ENCODE measurements at places on chromosomes 12 and 14. TPM values are rescaled to one million over a fixed set of nuclear protein-coding genes. Genes with fewer than 3 reads are reported as not detected.

DNA sequence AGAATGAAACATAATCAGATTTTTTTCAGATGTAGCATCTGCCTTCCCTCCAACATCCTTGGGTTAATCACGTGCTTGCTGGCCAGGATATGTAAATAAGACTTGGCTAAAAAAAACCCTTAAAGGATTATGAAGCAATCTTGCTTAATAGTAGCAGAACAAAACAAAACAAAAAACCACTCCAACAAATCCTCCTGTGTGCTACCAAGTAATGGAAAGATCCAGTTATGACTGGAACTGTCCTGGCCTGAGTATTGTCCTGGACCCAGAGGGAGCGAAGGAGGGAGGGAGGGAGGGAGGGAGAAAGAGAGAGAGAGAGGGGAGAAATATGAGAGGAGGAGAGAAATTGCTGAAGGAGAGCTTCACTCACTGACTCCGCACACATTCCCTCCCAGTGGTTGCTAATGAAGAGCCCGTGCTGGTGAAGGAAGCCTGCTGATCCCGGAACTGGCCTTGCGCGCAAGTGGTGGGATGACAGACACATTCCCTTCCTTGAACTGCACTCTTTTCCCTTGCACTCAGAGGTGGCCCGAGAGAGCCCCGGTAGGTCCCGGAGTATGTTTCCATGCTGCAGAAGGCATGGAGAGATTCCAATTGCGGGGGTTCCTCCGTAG is 57.2 kb downstream of the HMGA2 start:
- DNase-seq, result no peak

PTPN6 gene
- total RNA-seq, result 22.5 TPM

CAPZA3 gene
- not detected for total RNA-seq

DNA sequence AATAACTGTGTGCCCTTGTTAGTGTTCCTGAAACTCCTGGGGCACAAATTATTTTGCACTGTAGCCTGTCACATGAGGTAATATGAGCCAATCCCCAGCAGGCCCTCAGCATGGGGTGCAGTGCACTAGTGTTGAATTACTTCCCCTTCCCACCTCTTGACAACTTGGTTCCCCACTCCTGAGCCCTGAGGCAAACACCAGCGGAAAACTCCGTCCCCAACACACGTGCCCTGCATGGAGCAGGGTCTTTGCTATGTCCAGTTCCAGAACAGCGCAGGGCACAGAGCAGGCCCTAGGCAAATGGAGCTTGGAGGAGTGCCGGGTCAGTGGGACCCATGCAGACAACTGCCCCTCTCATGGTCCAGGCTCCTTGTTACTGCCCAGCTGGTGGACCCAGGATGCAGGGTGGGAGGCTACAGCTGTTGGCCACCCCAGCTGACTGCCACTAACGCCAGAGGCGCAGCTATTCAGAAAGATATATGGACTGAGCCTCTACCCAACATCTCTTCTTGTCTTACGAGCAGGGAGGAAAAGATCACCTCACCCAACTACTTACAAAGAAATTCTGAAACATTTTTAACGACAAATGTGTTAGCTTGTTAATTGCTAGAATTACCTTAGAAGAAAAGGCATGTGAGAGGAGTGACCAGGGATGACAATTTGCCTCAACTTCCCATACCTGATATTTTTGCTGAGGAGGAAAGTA is 71.6 kb downstream of the NT5DC3 start:
- no peak for DNase-seq

- DNase-seq, result no peak
These were observed 437.3 kb downstream of the MED13L start for GRCh38 chr12:115840159-115840558.

ARL1 gene
- total RNA-seq, result 54.6 TPM

KRT7 gene
- total RNA-seq, result 512 TPM

DNA sequence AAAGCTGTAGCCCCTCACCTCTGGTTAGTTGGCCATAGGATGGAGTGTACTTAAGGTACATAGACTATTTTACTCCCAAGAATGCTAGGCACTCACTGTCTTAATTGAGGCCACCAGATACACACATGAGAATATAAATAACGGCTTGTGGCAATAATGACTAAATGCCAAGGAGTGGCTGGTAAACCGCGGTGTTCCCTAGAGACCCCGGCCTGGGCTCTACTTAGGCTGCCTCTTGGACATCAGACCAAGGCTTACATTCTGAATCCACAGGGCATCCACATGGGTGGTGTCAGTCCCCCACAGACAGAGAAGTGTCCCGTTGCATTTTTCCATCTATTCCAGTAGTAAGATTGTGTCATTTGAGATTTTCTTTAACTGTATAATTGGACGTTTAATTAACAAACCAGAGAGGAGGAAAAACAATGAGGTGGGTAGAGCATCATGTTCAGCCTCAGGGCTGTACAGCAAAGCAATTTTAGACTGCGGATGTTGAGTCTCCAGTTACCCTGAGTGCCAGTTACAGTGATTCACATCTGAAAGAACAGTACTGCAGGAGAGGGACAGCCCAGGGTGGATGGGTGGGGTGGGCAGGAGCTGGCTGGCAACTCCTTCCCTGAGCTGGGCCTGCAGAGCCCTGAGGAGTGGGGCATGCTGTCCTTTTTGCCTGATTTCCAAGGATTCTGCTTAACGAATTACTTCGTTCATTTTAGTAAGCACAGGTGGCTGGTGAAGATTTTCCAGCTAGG is 20.5 kb downstream of the CKB start:
- no peak for DNase-seq

AICDA gene
- total RNA-seq, result not detected

GRCh38 chr12:58583529-58583928 is 336.8 kb downstream of the LRIG3 start:
- no peak for DNase-seq

DNA sequence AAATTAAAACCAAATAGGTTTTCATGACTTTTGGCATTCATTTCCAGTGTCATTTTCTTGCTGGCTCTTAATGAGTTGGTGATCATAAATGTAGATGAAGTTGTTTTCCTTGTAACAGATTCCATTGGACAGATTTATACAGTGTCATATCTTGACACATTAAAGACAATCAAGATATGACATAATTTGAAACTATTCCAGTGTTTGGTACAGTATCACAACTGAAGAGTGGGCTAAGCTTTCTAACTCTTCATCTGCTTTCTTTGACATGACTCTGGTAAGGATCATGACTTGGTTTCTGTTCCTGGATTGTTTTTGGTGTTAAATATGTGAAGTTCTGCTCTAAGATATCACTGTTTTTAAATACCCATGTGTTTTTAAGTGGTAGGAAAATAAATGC is 289.6 kb downstream of the NAV3 start:
- DNase-seq, result no peak

DNA sequence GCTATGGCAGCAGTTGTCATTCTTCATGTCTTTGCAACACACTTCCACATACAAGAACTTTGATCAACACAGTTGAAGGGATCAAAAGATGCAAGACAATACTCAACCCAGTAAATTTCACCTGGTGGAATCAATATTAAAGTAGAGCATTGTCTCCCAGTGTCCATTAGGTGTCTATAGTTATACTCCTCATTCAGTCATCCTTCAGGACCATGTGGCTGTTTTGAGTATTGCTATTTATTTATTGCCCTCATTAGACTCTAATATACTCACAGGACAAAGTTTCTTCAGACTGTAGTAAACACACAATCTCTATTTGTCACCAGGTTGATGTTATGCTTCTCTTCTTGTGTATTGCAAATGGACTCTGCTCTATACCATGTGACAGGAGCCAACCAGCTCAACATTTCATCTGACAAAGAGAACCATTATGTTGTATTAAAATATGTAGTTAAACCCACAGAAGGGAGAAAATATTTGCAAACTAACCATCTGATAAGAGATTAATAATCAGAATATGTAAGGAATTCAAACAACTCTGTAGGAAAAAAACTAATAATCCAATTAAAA is 146.6 kb downstream of the TGFB3 start:
- DNase-seq, result no peak

GRCh38 chr12:64001439-64001838 is 156.9 kb downstream of the SRGAP1 start:
- DNase-seq, result no peak

ASPG gene
- 0.14 TPM for total RNA-seq

GRCh38 chr14:104169005-104169698 is 30.8 kb downstream of the KIF26A start:
- no peak for DNase-seq

PPP2R5C gene
- 74.5 TPM for total RNA-seq

DNA sequence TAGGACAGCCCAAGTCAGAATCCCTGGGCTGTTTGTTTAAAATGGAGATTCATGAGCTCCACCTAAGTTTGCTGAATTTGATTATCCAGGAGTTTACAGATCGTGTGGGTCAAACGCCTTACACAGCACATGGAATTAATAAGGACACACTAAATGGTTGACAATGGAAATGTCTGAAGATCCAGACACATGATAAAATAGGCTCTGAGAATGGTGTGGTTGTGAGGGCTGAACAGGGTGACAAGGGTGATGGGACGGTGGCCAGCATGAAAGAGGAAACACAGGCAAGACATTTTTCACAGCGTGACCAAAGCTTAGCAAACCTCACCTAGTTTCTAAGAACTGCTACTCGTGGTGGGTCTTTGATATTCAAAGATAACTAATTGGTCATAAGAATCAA is 12.5 kb downstream of the VWF start:
- DNase-seq, result no peak

- DNase-seq, result no peak
These were observed 249.5 kb downstream of the PHLDA1 start for GRCh38 chr12:75782069-75782581.

KRT81 gene
- not detected for total RNA-seq

SLC17A8 gene
- not detected for total RNA-seq

NANOG gene
- total RNA-seq, result not detected

GRCh38 chr12:108649126-108649525 is 15.4 kb upstream of the SELPLG start:
- no peak for DNase-seq

GAS2L3 gene
- 11.7 TPM for total RNA-seq

DNA sequence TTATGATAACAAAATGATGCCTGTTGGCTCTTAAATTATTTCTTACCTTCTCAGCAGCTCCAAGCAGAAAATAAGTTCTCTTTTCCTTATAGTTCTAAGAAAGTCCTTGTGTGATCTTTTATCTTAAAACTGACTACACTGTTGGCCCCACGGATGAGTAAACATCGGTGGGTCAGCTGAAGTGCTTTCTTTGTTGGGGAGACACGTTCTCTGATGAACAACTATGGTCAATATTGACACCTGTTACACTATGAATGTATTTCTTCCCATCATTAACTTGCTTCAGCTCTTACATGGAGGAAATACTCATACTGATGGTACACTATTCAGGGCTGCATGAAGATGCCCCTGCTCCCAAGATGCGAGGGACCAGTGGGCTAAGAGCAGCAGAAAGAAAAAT is 110.8 kb upstream of the EEA1 start:
- no peak for DNase-seq

- DNase-seq, result no peak
These were observed 269.5 kb downstream of the ACSS3 start for GRCh38 chr12:81347404-81347803.

DNA sequence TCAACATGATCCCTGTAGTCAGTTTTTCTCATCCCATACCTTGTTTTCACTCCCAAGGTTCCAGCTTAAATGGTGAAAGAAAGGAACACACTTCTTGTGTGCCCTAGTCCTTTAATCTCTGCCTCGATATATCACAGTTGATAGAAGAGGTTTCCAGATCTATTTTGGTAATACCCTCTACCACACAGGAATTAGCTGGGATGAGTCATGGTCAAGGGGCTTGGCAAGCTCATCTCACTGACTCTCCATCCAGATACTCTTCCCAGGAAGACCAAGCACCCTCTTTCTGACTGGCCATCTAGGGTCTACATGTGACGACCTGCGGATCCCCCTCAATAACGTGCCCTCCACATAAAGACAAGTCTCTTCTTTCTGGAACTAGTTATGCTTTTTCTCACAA is 277.9 kb downstream of the ITPR2 start:
- no peak for DNase-seq

DNA sequence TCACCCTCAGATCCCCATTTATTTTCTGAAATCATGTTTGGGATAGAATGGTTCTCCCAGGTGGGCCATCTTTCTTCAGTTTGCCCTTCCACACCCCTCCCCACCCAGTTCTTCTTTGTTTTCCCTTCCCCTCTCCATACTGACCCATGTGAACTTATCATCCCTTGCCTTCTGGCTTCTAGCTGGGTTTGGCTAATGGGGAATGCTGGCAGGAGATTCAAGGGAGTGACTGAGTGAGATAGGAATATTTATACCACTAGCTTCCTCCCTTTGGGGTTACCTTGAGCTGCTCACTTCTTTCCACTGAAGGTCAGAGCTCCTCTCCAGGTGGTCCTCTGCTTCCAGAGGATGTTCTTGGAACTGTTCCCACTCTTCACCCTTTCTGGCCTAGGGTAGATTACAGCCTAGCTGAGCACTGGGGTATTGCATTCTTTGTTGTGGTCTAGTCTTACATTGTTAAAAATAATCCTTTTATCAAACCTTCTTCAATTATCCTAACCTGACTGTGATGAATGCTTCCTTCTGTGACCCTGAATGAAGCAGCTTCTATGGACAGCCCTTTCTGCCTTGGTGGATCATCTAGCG is 88.3 kb upstream of the ATP2B1 start:
- DNase-seq, result no peak

C14orf180 gene
- not detected for total RNA-seq

DNA sequence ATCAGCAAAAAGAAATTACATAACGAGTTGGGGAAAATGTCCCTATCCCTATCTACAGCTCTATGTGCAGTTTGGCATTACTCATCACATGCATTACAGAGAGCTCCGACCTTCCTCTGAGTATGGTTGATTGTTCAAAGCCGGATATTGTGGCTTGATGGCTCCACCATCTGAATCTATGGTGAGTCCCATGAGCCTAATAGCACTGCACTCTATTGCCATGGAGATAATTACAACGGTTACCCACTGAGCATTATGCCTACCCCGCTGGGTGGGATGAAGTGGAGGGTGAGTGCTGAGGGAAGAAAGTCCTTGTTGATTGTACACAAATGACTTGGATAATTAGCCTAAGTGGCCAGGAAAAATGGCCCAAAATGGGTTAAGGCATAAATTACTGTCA is 800.5 kb downstream of the NRXN3 start:
- DNase-seq, result no peak

ZNF385A gene
- total RNA-seq, result 31.9 TPM

DNA sequence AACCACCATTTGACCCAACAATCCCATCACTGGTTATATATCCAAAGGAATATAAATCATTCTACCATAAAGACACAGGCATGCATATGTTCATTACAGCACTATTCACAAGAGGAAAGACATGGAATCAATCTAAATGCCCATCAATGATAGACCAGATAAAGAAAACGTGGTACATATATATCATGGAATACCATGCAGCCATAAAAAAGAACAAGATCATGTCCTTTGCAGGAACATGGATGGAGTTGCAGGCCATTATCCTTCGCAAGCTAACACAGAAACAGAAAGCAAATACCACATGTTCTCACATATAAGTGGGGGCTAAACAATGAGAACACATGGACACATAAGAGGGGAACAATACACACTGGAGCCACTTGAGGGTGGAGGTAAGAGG is 15.7 kb downstream of the CAPRIN2 start:
- DNase-seq, result no peak

GRCh38 chr14:54808326-54809161 is 94.1 kb downstream of the GCH1 start:
- no peak for DNase-seq

TMPRSS12 gene
- not detected for total RNA-seq

All from foreskin keratinocyte (primary cell).